Hair follicular keratinocyte (primary cell): ENCODE measurements at places on chromosomes 11 and 22. TPM values are rescaled to one million over a fixed set of nuclear protein-coding genes. Genes with fewer than 3 reads are reported as not detected.

The IFITM10 gene
- 0.08 TPM in 1 of 2 replicates, not detected in the other for total RNA-seq

The GGT5 gene
- 0.30 TPM in 1 of 2 replicates, not detected in the other for total RNA-seq

The ABTB2 gene
- total RNA-seq = 1.9 and 3.4 TPM in 2 replicates

The P4HA3 gene
- 1.1 and 3.7 TPM in 2 replicates for total RNA-seq

The OR56A5 gene
- not detected in 2 replicates for total RNA-seq

The TP53AIP1 gene
- 7.3 and 11.9 TPM in 2 replicates for total RNA-seq

The ROBO4 gene
- 5.8 and 6.8 TPM in 2 replicates for total RNA-seq

The PKP3 gene
- 292 and 373 TPM in 2 replicates for total RNA-seq

The BRSK2 gene
- 0.04 and 0.23 TPM in 2 replicates for total RNA-seq

The OR5A1 gene
- not detected in 2 replicates for total RNA-seq

The KCNK4 gene
- 0.80 TPM in 1 of 2 replicates, not detected in the other for total RNA-seq

The MRPL23 gene
- total RNA-seq = 218 and 231 TPM in 2 replicates

The POTEH gene
- total RNA-seq = not detected in 2 replicates

The UBE4A gene
- 24.6 and 27.8 TPM in 2 replicates for total RNA-seq

The UPK2 gene
- total RNA-seq = 0.30 TPM in 1 of 2 replicates, not detected in the other

The ESAM gene
- total RNA-seq = not detected in 2 replicates

The IGLL1 gene
- not detected in 2 replicates for total RNA-seq

The ENTHD1 gene
- not detected in 2 replicates for total RNA-seq

The FAR1 gene
- total RNA-seq = 28.0 and 39.9 TPM in 2 replicates

The FXYD2 gene
- 1.2 TPM in 1 of 2 replicates, not detected in the other for total RNA-seq

The MPPED1 gene
- not detected in 2 replicates for total RNA-seq

The PATE4 gene
- total RNA-seq = not detected in 2 replicates

The GSTT2B gene
- total RNA-seq = 2.4 and 6.5 TPM in 2 replicates

The MMP12 gene
- not detected in 2 replicates for total RNA-seq

The SCGB1C1 gene
- not detected in 2 replicates for total RNA-seq

The KCNJ4 gene
- total RNA-seq = not detected in 2 replicates

The C1QTNF5 gene
- total RNA-seq = 0.15 and 0.55 TPM in 2 replicates

The MOV10L1 gene
- total RNA-seq = not detected in 2 replicates

The RBMXL2 gene
- not detected in 2 replicates for total RNA-seq

The MRGPRE gene
- not detected in 2 replicates for total RNA-seq

The MMP8 gene
- total RNA-seq = 0.11 TPM in 1 of 2 replicates, not detected in the other

The FZD4 gene
- total RNA-seq = 0.76 and 0.78 TPM in 2 replicates

The CYTH4 gene
- 0.08 TPM in 1 of 2 replicates, not detected in the other for total RNA-seq

The TST gene
- total RNA-seq = 39.5 and 42.4 TPM in 2 replicates

The BRD1 gene
- 19.2 and 21.2 TPM in 2 replicates for total RNA-seq

The CEP57 gene
- total RNA-seq = 31.3 and 43.7 TPM in 2 replicates

The LRFN4 gene
- 20.8 and 21.1 TPM in 2 replicates for total RNA-seq

The ABCG4 gene
- total RNA-seq = 0.08 and 0.23 TPM in 2 replicates

The CARD16 gene
- total RNA-seq = 5.5 and 7.5 TPM in 2 replicates

The ZNF214 gene
- 1.1 and 2.1 TPM in 2 replicates for total RNA-seq

The MYRF gene
- total RNA-seq = 0.04 TPM in 1 of 2 replicates, not detected in the other

The DDIAS gene
- total RNA-seq = 4.7 and 31.4 TPM in 2 replicates
